ENCODE measurements at places on chromosomes 4 and X.

DNA sequence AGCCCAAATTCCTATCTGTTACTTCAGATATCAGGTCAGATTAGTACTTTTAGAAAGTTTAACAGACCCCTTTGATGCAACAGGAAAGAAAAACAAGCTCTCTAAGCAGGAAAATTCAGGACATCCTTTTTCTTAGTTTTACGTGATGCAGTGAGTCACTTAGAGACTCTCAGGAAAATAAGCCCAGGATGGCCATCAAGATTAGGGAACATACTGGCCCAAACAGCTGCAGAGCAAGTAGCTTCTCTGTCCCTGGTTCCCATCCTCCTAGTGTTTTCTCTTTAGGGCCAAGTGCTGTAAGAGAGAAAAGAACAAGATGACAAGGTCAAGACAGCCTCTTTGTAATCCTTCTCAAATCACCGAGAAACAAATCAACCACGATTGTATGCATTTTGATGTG lies 219.1 kb downstream of the ZNF674 start:
- no peak for DNase-seq

GRCh38 chr4:125115476-125115875 lies 199.3 kb upstream of the FAT4 start:
- DNase-seq = no peak

- no peak for DNase-seq
Observed at GRCh38 chr4:97270051-97270450, 873.2 kb downstream of the STPG2 start.

- no peak for DNase-seq
Observed at GRCh38 chrX:148854306-148854705, 353.9 kb downstream of the AFF2 start.

GRCh38 chr4:110678517-110679227 lies 55.8 kb upstream of the PITX2 start:
- no peak for DNase-seq

- no peak for DNase-seq
Observed at GRCh38 chr4:159159611-159160010, 56.7 kb downstream of the RAPGEF2 start.

DNA sequence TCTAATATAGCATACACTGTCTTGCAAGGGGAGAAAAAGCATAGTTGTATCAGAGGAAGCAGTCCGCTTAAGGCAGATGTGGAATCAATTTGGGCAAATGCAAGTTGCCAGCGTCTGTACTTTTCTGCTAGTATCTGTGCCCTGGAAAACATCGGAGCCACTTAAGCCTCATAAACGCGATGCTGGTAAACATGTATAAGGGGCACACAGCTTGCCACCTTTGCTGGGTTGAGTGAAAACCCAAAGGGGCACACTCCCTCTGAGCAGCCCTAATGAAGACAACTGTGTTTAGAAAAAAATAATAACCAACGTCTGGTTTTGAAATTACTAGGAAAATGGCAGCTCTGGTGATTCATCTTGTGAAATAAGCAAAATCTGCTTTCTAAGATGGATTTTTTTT lies 24.3 kb downstream of the SMIM20 start:
- DNase-seq = no peak

GRCh38 chrX:85994797-85995196 lies 52.6 kb downstream of the CHM start:
- no peak for DNase-seq

DNA sequence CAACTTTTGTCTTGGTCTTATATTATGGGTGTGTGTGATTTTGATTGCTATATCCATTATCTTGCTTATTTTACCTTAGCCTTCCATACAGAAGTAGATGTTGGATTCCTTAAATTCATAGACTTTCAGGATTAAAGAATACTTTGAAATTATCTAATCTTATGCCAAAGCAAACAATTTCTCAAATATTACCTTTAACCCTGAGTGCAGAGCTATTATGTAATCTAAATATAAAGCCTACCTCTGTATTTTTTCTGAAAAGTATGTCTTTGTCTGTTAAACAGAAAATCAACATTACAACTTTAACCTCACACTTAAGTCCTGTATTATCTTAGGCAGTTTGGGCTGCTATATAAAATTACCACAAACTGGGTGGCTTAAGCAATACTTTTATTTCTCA lies 782.5 kb downstream of the STIM2 start:
- DNase-seq = no peak

DNA sequence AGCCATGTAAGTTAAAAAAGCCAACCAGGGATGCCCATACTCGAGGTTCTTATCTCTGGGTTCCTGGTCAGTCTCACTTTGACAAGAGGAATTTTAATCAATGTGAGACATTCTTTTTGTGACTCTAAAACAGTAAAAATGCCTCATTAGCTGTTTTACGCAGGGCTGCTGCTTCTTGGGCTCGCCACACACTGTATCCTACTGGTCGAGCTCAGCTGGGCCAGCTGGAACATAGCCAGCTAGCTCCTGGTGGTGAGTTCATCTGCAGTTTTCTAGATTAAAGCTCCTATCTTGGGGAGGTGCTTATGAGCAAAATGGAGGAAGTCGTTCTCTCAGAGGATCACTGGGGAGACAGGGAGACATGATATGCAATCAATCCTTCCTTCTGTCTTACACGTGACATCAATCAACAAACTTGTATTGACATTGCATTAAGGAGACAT lies 55.9 kb upstream of the LEF1 start:
- DNase-seq = no peak

DNA sequence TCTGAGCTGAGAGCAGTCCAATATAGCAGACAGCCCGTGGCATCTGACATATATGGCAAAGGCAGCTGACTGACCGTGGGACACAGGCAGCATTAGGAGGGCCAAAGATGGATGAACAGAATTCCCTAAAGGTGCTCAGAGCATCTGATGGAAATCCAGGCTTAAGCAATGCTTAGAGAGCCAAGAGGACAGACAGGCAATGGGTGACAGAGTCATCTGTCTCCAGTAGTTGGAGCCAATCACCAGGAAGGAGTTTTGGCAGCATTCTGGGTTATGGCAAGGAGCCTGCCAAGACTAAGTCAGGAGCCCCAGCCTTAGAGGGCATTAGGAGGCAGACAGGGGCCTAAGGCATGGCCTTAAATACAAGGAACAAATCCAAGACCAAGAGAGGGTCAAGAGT lies 153.3 kb upstream of the USP9X start:
- DNase-seq = no peak

GRCh38 chrX:53116101-53116500 lies 22.2 kb downstream of the KANTR start:
- no peak for DNase-seq

GRCh38 chrX:19857131-19857530 lies 30.3 kb downstream of the SH3KBP1 start:
- no peak for DNase-seq

GRCh38 chr4:8919651-8920288 lies 48.1 kb upstream of the HMX1 start:
- no peak for DNase-seq

DNA sequence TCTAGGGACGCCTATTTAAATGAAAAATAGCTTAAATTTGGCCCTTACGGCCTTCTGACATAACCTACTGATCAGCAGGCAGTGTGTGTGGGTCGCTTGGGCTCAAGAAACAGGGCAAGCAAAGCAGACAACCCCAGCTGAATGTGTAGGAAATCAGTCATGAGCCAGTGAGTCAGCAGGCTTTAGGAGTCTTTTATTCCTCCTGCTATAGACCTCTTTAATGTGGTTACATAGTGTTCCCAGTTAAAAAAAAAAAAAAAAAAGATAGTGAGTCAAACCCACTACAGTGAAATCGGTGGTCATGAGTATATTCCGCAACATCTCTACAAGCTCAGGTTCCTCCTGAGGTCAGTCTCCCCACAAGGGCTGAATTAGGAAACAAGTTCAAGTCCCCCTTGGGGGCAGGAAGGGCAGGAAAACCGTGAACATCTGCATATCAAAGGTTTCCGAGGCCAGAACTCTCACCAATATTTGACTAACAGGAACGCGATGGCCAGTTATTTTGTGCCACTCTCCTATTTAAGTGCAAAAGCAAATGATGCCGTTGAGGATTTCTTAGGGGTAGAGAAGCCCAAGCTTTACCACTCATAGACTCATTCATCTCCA lies 32.7 kb downstream of the ACSL1 start:
- DNase-seq = peak; percentile 76

- no peak for DNase-seq
Observed at GRCh38 chr4:3681191-3681590, 85.0 kb upstream of the ADRA2C start.

DNA sequence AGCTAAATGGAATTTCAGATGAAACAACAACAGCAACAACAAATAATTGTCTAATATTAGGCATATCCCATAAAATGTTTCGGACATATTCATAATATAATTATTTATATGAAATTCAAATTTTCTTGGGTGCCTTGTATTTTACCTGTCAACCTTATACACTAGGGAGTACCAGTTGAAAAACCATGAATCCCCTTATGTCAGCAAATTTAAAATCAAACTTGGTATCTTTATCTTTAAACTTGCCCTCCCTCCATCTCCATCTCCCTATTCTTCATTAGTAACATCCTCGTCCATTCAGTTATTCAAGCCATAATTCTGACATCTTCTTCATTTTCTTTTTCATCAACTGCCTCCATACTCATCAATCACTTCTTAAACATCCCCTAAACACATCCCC lies 974.5 kb upstream of the HS3ST1 start:
- DNase-seq = no peak

DNA sequence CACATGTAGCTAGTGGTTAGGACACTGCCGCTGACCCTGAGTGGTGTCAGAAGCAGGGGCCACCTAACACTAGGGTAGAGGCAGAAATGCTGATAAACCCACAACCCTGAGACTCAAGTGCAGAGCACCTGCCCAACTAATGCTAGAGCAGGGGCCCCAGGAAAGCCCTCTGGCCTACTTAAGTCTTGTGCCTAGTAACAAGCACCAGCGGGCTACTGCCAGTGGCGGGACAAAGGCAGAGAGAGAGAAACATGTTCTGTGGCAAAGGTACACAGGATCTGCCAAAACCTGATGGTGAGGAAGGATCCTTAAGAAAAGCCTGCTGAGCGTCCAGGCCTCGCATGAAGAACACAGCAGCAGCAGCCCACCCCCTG lies 172.4 kb downstream of the PRDM5 start:
- no peak for DNase-seq

GRCh38 chr4:170413951-170414350 lies 324.2 kb upstream of the AADAT start:
- no peak for DNase-seq

- DNase-seq = peak; percentile 23
Observed at GRCh38 chr4:3305610-3306371, 13.0 kb downstream of the RGS12 start.

DNA sequence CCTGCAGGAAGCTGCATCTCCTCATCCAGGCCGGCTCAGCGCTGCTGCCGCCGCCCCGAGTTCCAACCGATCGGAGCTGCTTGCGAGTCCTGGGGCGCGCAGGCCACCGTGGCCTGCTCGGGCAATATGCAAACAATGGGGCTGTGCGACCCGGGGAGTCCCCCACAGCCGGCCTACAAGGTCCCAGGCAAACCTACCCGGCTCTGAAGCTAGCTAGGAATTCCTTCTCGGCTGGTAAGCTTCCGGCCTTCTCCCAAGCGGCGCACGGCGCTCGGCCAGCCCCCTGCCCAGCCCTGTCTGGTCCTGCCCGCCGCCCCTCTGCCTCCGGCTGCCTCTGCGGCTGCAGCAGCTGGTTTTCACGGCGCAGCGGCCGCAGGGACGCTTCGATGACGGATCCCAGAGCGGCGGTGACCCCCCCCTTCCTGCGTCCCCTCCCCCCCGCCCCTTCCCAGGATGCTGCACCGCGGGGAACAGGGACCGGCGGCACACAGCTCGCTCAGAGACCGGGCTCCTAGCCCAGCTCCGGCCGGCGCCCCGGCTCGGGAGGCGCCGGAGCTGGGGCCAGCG lies 59.4 kb downstream of the TSC22D3 start:
- DNase-seq = no peak

DNA sequence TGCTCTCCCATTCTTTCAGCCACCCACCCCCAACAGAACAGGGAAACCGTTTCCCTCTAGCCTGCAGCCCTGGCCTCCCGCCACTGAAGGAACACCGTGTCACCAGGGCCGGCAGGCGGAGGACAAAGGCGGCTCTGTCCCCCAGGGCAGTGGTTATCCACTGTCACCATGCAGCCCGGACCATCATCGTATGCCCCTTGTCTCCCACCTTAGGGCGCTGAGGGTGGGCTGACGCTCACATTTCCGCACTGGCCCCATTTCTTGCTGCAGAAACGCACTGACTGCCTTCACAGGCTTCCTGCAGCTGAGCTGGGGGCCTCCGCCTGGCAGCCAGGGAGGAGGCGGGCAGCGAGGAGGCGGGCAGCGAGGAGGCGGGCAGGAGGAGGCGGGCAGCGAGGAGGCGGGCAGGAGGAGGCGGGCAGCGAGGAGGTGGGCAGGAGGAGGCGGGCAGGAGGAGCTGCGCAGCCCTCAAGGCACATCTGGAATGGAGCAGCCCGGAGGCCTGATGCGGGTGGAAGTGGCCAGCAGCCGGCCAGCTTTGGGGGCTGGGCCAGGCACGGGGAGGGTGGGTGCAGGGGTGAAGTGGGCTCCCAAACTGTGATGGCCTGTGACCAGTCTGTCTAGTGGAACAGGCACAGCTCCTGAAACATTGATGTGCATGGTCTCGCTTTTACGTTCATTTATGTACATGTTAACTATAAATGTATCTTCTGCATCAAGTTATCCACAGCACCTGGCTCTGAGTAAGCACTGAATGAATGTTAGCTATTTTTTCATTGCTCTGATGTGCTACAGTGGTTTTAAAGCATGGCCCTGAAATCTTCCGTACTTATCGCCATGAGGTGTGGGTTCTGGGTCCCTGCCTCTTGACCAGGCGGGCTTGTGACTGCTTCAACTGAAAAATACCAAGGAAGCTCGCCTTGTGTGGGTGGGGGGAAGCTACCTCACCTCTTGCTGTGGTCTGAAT lies 20.6 kb upstream of the KIAA0232 start:
- DNase-seq = peak; percentile 54

GRCh38 chr4:78625073-78625472 lies 73.5 kb downstream of the ANXA3 start:
- DNase-seq = no peak

- DNase-seq = no peak
Observed at GRCh38 chr4:186931519-186931918, 207.9 kb upstream of the FAT1 start.

- no peak for DNase-seq
Observed at GRCh38 chr4:152408514-152409327, 127.2 kb downstream of the FBXW7 start.

DNA sequence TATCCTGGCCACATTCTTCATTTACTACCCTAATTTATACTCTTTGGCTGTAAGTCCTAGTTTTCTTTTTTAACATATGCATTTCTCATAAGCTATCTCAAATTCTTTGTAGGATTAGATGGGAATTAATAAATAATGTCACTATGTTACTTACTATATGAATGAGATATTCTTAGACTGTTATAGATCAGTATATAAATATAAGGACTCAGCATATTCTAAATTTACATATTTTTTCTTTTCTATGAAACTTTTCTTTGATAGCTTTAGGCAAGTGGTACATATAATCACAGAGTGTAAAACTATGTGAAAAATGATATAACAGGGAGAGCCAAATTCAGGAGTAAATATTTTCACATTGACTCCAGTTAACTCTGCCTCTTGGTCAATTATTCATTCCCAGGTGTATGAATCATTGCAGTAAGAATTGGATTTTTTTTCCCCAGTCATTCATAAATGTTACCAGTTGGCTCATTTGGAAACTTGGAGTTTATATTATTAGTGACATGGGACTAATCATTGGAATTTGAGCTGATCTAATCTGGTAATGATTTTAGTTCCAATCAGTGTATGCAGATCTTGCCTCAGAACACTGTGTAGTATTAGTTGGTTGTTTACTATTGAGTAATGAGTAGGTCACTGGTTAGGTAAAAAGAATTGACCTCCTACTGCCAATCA lies 25.3 kb downstream of the FHIP1A start:
- DNase-seq = no peak

- DNase-seq = no peak
Observed at GRCh38 chrX:17986440-17986839, 125.3 kb upstream of the RAI2 start.

Data from RWPE2 (cell line).